ENCODE measurements at places on chromosomes 12 and 14. TPM values are rescaled to one million over a fixed set of nuclear protein-coding genes. Genes with fewer than 3 reads are reported as not detected.
A peak's percentile ranks its signal among the peaks of the same experiment; 100 is the strongest.

ACOT6 gene
- not detected for total RNA-seq

DNA sequence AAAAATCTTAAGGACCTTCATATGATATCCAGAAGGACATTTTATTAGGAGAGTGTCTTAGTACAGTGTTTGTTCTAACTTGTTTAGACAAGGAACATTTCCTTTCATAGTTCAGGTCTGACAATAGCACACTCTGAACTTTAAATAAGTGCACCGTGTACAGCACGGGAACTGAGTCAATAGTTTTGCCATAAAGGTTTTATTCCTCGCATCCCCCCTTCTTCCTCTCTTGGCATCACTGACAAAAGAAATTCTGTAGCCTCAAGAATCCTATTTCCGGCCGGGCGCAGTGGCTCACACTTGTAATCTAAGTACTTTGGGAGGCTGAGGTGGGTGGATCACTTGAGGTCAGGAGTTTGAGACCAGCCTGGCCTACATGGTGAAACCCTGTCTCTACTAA is 58.3 kb downstream of the TMCC3 start:
- H3K4me3 ChIP-seq, result no peak overlapping the region
- H3K27ac ChIP-seq, result peak overlapping the region; percentile 31
- no peak for DNase-seq
- H3K27me3 ChIP-seq, result no peaks in the 10 kb centered on the region
- H3K36me3 ChIP-seq, result no peaks in the 10 kb centered on the region

DNA sequence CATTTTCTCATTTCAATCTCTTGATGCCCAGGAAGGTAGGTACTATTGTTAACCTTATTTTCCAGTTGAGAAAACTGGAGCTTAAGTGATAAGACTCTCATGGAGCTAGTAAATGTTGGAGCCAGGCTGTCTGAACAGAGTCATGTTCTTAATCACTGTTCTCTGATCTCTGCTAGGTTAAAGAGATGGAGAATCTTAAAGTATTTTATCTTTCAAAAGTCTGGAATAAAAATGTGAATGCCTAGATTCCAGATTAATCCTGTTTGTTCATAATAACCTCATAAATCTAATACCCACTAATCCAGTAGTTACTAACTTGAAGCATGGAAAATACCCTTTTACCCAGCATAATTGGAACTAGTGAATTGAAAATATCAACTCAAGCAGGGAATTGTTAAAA is 341.0 kb upstream of the RGS6 start:
- DNase-seq, result no peak
- no peak overlapping the region for H3K4me3 ChIP-seq
- H3K27me3 ChIP-seq, result no peaks in the 10 kb centered on the region
- peaks cover 4% of the 10 kb centered on the region for H3K4me1 ChIP-seq
- no peak overlapping the region for H3K27ac ChIP-seq
- H3K36me3 ChIP-seq, result no peaks in the 10 kb centered on the region

GRCh38 chr14:20707622-20708021 is 19.1 kb downstream of the ANG start:
- no peaks in the 10 kb centered on the region for H3K27me3 ChIP-seq
- H3K4me1 ChIP-seq, result peaks cover 13% of the 10 kb centered on the region

All from heart right ventricle (tissue), 16 donors.